ENCODE measurements at places on chromosomes 3 and 15.

GRCh38 chr3:98602078-98602678 lies 8.8 kb upstream of the CPOX start:
- DNase-seq, result no peak

GRCh38 chr3:109869586-109869985 lies 532.2 kb upstream of the DPPA4 start:
- no peak for DNase-seq

GRCh38 chr3:49416867-49417266 lies 4.6 kb downstream of the TCTA start:
- no peak for DNase-seq

DNA sequence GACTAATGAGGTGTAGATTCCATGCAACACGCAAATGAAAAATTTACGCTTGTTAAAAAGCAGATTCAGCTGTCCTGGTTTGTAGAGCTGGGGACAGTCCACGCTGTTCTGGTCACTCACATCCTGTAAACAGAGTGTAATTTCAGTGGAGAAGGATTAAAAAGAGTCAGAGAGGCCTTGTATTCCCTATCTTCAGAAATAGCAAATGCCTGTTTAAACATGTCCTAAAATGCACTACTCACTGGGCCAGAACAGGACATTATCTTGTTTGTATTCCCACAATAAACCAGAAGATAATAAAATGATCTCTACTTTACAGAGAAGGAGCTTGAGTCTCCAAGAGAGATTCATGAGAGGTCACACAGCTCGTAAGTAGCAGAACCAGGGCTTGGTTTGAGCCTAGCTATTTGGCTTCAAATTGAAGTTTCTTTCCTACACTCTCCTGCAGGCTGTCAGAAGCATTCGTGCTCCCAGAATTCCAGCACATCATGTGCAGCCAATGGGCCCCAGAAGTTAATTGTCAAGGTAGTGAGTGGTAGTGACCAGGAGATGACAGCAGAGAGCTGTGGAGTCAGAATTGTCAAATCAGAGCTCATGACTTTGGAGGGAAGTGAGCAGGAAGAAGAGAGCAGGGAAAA lies 242.5 kb downstream of the ATP8B4 start:
- no peak for DNase-seq

DNA sequence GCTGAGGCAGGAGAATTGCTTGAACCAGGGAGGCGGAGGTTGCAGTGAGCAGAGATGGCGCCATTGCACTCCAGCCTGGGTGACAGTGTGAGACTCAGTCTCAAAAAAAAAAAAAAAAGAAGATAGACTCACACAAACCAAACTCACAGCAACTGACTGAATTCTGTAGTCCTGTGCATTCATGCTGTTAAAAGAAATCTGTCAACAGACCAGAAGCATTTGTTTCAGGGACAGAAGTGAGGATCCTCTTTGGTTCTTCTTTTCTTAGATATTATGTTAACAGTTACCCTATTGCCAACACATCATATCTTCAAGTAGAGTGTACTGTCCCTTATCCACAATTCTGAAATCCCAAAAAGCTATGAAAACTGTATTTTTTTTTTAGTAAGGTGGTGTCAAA lies 192.4 kb downstream of the CDIN1 start:
- no peak for DNase-seq

GRCh38 chr3:112086875-112087524 lies 811 bp downstream of the C3orf52 start:
- DNase-seq, result no peak

GRCh38 chr3:11626084-11626463 lies 17.6 kb downstream of the VGLL4 start:
- no peak for DNase-seq

GRCh38 chr15:65804252-65804931 lies 12.3 kb upstream of the DENND4A start:
- no peak for DNase-seq

DNA sequence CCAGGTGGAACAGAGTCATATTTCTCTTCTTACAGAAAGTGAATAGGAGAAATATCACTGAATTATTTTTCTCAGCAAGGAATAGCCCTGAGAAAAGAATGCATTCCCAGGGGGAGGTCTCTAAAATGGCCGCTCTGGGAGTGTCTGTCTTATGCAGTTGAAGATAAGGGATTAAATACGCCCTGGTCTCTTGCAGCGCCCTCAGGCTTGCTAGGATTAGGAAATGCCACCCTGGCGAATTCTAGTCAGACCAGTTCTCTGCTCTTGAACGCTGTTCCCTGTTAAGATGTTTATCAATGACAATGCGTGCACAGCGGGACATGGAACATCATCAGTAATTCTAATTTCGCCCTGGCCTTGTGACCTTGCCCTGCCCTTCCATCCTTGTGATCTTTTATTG lies 949.0 kb upstream of the SEMA6D start:
- DNase-seq, result no peak
